ENCODE measurements at places on chromosomes 2 and 18.

GRCh38 chr2:100934504-100935371 is 67.4 kb upstream of the RPL31 start:
- no peak for DNase-seq

GRCh38 chr2:231167745-231168459 is 30.5 kb upstream of the ARMC9 start:
- DNase-seq, result no peak

DNA sequence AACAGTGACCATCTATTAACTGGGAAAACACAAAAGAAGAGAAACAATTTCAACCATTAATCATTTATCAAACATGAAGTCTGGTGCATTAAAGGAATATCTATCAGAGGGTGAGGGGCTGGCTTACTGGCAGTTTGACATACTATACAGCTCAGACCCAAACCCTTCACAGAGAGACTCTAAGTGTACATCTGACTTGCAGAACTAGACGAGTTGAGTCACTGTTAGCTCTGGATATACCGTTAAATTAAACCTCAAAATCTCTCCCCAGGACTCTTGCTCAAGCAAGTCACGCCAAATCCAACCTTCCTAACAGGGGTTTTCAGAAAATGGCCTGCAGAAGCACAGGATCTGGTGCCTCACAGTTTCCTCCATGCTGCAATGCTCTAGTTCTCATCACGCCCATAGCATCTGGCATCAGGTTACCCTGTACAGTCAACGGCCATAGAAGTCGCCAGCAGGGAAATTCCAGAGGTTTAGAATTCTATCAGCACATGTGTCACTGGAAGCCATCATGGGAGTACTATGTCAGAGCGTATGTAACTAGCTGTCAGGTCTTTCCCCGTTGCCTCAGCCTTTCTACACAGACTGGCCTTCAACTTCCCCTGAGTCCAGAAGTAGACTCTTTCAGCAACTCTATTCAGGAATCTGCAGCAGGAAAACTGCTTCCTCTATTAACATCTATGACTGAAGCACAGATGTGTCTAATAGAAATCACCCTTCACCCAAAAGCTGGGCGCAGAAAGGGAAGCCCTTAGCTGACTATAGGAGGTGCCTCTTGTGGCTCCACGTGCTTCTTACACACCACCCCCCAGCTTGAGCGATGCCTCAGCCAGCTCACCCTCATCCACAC is 9.3 kb downstream of the TGOLN2 start:
- DNase-seq, result peak; percentile 52

DNA sequence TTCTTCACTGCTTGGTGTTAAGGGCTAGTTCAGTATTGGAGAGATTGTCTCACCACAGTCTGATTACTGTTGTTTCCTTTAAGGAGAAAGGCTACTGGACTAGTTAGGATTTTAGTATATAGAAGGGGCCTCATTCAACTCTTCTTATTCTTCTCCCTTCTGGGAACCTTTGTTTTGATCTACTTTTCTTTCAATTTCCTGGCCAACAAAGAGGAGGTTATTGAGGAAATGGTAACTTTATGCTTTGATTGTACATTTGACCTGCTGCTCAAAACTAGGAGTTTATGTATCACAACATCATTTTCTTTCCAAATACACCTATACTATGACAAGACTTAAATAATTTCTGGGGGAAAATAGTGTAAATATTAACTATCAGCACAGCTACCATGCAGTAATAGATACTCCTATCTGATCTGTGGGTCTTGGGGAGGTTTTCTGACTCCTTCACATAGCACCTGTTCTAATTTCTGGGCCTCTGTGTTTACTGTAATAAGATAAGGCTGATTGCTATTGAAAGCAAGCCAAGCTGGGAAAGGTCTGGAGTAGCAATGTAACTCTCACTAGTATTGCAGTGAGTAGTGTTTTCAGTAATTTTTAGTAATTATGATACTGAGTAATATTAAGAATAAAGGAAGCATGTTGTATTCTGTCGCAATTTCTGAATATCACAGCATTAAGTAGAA is 395.3 kb downstream of the NUP35 start:
- no peak for DNase-seq

DNA sequence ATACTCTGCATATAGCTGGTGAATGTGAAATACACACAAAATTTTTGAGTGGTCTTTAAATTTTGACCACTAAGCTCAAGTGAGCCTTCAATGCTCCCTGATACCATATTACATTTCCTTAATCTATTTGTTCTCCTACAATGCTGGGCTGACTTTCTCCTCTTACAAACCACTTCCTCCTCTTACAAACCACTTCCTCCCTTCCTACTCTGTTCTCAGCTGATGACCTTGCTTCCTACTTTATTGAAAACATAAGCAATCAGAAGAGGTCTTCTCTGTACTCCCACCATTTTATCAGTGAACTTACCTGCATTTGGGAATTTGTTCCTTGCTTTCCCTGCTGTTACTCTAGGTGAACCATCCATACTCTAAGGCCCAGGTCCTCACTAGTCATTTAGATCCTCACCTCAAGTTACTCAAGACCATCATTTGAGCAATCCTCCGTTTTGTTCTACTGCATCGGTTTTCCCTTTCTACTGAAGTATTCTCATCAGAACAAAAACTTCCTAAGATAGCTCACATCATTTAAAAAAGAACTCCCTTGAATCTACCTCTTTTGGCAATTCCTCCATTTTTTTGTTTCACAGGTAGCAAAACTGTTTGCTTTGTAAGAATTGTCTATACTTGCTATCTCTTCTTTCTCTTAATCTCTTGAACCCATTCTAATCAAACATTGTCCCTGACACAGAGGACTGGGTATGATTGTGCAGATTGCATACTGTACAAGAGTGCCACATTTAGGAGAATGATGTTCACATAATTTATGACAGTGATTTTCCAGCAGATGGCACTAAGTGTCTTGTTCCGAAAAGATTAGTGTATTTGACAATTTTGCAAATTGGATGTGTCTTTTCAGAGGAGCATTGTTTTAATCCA is 96.5 kb downstream of the EPB41L5 start:
- no peak for DNase-seq

DNA sequence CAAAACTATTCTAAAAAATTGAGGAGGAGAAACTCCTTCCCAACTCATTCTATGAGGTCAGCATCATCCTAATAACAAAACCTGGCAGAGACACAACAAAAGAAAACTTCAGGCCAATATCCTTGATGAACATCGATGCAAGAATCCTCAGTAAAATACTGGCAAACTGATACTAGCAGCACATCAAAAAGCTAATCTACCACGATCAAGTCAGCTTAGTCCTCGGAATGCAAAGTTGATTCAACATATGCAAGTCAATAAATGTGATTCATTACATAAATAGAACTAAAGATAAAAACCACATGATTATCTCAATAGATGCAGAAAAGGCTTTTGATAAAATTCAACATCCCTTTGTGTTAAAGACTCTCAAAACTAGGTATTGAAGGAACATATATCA is 63.1 kb downstream of the EHBP1 start:
- DNase-seq, result no peak

DNA sequence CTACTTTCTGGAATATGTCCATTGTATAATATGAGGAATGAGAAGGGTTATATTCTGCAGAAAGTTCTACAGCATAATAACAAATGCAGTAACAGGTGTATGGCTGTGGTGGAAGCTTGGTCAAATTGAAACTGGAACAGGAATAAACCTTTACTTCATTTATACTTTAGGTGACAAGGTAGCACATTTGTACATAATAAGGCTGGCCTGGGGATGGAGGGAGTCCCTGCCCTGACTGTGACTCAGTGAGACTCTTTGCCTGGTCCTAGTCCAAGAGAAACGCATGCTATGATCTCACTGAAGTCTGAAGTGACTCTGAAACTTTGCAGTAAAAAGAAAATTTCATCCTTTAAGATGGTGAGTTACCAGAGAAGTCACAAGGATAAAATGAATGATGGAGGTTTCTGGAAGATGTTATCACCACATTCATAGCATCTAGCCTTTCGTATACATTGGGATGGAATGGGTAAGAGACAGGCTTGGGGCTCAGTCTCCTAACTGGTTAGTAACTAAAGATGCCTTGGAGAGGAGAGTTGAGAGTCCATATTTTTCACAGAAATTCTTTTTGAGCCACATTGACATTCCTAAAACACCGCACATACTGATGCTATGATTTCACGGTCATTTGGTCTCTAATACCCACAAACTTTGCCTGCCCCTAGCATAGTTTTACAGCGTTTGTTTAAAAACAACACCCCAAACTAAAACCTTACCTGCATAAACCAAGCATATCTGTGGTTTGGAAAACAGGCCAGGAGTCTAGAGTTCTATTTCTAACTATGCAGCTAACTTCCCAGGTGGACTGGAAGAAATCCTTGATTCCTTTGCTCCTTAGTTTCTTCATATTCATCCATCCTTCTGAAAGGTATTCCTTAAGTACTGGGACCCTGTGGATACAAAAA is 42.4 kb upstream of the NABP1 start:
- DNase-seq, result no peak

- DNase-seq, result no peak
Measured at GRCh38 chr18:47519277-47519676, 267.8 kb upstream of the SKOR2 start.

DNA sequence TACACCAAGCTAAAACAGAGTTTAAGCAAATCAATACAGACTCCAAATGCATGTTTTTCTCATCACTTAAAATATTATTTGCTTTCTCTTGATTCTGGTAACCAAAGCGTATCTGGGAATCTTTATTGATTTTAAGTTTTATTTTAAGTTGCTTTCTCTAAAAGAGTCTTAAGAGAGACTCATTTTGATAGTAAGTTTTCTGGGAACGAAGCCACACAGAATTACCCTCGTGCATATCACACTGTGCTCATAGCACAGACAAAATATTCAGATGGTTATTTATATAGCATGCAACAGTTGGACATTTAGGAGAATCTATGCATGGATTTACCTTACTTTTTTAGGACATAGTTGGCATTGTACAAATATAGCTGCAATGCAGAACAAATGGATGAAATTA is 597.5 kb upstream of the NRXN1 start:
- DNase-seq, result no peak

- peak; percentile 21 for DNase-seq
Measured at GRCh38 chr2:151638191-151638933, 95.9 kb downstream of the NEB start.

- no peak for DNase-seq
Measured at GRCh38 chr2:61450144-61450543, 20.7 kb downstream of the USP34 start.

GRCh38 chr2:134107402-134107801 is 146.5 kb upstream of the MGAT5 start:
- DNase-seq, result no peak

DNA sequence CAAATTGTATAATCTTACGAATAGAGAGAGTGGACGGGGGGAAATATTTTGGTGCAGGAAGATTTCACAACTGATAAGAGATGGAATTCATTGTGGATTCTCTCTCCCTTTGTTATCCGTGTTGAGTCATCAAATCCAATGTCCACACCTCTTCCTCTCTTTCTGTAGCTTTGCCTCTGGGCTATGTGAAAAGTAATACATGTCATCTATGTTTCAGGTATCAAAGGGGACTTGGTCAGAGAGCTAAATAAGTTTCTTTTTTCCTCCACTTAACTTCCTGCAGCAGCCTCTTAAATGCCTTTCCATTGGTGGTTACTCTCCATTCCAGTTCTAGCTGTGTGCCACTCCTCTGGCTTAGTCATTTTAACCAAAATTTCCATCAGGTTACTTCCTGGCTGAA is 169.3 kb upstream of the NXPH2 start:
- no peak for DNase-seq

GRCh38 chr18:50559752-50560680 is at the start of gene MAPK4:
MAPK4 (plus strand) TSS chr18:50560087; CDS start chr18:50663959, 103,872 bp downstream.
- DNase-seq, result peak; percentile 49

GRCh38 chr18:23703057-23703986 is 14.1 kb downstream of the LAMA3 start:
- no peak for DNase-seq

- DNase-seq, result no peak
Measured at GRCh38 chr18:31929273-31929672, 13.7 kb downstream of the TRAPPC8 start.

GRCh38 chr2:83531206-83531826 is 927.8 kb downstream of the SUCLG1 start:
- DNase-seq, result no peak

GRCh38 chr2:11778416-11778815 is 32.0 kb downstream of the LPIN1 start:
- DNase-seq, result no peak

DNA sequence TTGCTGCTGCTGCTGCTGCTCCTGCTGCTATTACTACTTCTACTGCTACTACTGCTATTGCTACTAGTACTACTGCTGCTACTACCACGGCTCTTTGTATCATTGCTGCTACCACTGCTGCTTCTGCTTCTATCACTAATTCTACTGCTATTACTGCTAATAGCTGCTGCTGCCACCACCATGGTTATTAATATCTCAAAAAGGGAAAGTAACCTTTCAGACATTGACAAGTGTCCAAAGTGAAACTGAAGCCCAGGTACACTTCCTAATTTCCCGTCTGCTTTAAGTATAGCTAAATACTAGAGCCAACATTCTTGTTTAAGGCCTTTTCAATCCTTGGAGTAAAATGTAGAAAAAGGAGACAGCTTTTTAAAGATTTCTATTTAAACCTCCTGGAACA is 45.4 kb upstream of the EHBP1 start:
- no peak for DNase-seq

- peak; percentile 76 for DNase-seq
Measured at GRCh38 chr2:68943581-68944568, 8.8 kb downstream of the GKN2 start.

DNA sequence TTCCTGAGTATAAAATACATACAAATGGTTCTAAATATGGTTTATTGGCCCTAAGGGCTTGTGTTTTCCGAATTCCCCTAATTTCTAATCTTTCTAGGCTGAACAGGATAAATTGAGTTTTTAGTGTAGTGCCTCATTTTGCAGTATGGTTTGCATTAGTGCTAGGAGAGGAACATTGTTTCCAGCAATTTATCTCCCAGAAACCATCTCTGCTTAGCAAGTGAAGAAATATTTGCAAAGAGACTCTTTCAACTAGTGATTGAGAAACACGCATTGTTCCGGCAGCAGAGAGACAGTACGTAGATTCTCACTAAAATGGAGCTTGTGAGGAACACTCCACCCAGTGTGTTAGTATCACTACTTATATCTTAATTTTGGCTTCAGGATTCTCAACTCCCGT is 177.8 kb upstream of the EPAS1 start:
- DNase-seq, result no peak
